ENCODE measurements at places on chromosomes 7 and 10.

- DNase-seq = no peak
These were observed 336.3 kb downstream of the PPP1R3A start for GRCh38 chr7:113582471-113582870.

DNA sequence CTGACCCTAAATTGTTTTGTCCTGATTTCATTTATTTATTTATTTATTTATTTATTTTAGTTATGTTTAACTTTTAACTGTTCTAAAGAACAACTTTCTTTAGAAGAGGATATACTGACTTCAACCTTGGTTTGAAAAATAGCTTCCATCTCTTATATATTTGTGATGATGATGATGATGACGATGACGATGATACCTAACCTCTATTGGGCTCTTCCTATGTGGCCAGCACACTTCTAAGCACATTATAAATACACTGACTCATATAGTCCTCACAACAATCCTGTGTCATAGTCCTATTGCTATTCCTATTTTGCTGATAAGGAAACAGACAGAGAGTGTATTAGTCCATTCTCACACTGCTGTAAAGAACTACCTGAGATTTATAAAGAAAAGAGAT, 162.9 kb upstream of the KIAA1217 start:
- DNase-seq = no peak

DNA sequence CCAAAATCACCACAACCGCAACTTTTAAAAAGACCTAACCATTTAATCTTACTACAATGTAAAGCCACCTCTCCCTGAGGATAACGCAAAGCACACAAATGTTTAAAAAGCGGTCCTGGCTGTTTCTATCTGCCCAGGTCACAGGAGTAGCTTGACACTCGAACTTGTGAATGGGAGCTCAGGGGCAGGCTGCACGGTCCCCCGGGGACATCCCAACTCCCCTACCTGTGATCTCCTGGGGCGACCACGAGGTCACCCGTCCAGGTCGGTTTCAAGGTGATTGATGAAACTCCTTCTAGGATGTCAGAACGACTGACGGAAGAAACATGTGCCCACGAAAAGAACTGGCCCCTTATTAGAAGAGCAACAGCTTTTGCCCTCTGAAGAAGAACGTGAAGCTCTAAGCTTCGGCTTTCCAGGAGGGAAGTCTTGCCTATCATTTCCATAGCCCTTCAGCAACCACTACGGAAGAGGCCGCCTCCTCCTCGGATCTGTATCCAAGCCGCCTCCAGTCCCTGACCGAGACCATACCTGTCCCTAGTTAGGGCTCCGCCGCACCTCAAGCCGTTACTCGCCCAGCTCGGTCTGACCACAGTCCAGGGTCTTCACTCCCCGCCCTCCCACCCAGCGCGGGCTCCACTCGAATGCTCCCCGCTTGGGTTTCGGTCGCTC, 459 bp downstream of the CYCS start:
- DNase-seq = no peak

DNA sequence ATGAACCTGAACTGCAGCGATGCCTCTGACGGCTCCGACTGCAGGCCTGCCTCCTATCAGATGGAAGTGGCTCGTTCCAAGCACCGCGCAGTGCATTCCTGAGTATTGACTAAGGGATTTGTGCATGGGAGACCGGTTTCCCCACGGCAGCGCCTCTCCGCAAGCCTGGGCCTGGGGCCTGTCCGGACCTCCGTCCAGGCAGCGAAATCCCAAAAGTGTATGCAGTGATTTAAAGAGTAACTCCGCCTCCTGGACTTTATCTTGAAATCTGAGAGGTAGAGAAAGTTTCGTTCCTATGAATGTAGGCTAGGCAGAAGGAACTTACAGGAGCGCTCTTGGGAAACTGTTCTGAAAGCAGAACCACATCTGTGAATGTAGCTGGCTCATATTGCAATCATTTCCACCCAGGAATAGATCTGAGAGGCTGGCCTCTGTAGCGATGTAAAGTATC, 106.2 kb upstream of the CELF2 start:
- no peak for DNase-seq

DNA sequence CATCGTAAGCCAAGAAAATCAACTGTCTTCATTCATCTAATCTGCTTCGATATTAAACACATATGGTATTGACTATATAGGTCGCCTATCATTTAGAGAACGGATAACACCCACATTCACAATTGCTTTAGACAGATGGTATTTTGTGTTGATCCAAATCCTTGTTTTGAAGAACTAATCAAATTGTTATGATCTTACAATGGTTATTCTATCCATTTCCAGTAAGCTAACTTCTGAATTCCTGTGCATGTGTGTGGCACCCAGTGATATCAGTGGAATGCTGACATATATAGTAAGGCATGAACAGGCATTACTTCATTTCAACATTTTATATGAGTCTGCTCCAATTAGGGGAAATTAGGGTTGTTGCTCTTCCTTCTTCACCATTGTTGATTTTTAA, 98.8 kb downstream of the SEMA3E start:
- no peak for DNase-seq

- no peak for DNase-seq
These were observed 66.7 kb downstream of the CCDC3 start for GRCh38 chr10:12934777-12935176.

- DNase-seq = no peak
These were observed 44.1 kb downstream of the DGKB start for GRCh38 chr7:14858410-14858809.

GRCh38 chr10:102007796-102008195, 48.2 kb downstream of the ARMH3 start:
- no peak for DNase-seq

GRCh38 chr10:974785-975074, 13.5 kb upstream of the GTPBP4 start:
- no peak for DNase-seq

GRCh38 chr7:98705626-98706025, 88.5 kb downstream of the NPTX2 start:
- DNase-seq = no peak

DNA sequence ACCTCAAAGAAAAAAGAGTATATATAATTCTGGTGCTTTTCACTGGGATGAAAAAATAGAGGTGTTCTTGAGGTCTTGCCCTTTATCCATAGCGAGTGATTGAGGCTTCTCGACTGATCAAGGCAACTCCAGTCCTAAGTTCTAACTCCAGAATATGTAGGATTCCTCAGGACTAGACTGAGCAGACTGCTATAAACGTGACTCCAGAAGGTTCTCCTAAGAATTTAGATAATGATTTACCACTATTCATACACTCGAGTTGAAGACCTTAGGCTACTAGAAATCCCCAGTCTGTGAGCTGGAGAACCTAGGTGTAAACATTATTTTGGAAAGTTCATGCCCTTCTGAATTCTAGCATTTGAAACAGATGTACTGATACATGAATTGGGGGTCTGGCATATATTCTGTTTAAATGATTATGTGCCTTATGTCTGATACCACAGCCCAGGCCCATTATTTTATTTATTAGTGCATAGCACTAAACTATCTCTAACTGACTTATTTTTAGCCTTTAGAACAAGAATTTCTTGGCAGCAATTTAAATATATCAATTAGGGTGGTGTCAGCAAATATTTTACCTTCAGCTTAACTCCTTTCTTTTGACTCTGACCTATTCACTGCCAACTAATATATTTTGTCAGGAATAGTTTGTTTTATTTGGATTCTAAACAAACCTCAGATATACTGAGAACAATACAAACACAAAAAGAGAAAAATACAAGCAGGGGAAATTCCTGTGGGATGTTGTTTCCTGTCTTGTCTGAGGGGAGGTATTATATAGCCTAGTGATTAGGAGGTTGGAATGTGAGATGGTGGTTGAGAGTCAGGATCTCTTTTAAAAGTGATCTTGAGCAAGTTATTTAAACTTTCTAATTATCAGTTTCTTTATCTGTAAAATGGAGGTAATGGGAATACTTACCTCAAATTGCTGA, 75.8 kb downstream of the PODXL start:
- DNase-seq = no peak

DNA sequence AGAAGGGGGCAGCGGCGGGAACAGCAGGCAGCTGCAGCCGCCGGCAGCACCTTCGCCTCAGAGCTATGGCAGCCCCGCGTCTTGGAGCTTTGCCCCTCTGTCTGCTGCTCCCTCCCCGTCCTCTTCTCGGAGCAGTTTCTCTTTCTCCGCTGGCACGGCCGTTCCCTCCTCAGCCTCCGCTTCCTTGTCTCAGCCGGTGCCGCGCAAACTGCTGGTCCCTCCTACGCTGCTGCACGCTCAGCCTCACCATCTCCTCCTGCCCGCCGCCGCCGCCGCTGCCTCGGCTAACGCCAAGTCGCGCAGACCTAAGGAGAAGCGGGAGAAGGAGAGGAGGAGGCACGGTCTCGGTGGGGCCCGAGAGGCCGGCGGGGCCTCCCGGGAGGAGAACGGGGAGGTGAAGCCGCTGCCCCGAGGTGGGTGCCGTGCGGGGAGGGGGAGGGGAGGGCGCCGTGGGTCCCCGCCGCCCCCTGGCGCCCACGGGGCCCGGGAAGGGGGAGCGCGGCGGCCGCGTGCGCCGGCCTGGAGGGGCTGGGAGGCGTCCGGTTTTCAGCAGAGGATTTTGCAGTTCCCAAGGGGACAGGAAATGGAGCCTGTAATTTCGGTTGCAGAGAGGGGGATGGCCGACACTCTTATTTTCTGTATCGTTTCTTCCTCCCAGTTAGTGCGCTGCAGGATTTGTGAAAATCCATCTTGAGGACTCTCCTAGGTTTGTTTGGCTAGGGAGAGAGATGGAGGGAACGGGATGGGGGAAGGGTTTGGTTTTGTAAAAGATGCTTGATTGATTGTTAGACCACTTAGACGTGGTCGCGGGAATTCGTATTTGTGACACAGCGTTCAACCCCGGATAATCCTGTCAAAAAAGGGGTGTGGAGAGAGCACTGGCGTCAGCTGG, 630 bp downstream of the RSBN1L start:
- peak; percentile 37 for DNase-seq

DNA sequence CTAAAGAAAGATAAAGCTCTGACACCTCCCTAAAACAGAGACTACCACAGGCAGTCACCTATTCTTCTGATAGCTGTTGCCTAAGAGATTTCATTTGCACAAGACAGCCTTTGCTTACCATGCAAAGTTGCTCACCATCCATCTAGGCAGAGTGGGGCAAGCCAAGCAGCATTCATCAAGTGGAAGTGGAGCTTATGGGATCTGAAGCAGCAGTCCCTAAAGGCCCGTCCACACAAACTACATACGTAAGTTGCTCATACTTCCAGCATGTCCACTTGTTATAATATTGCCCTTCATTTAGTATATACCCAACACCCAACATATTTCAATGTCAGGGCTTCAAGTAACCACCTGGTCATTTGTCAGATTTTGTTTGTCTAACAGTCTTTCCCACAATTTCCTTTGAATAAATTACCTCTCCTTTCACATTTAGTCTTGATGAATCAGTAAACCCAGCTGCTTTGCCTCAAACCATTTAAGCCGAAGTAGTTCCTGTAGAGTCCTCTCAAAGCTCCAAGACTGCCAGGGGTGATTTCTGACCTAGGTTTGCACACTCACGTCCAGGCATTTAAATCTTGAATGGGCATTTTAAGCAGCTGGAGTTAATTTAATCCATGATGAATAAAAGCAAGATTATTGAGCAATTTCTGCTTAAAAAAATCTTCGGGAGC, 67.9 kb downstream of the ATAD1 start:
- DNase-seq = no peak

- DNase-seq = no peak
These were observed 25.6 kb downstream of the CTNNA3 start for GRCh38 chr10:67670401-67670800.

GRCh38 chr10:132959559-132959961, 17.2 kb upstream of the CFAP46 start:
- no peak for DNase-seq

DNA sequence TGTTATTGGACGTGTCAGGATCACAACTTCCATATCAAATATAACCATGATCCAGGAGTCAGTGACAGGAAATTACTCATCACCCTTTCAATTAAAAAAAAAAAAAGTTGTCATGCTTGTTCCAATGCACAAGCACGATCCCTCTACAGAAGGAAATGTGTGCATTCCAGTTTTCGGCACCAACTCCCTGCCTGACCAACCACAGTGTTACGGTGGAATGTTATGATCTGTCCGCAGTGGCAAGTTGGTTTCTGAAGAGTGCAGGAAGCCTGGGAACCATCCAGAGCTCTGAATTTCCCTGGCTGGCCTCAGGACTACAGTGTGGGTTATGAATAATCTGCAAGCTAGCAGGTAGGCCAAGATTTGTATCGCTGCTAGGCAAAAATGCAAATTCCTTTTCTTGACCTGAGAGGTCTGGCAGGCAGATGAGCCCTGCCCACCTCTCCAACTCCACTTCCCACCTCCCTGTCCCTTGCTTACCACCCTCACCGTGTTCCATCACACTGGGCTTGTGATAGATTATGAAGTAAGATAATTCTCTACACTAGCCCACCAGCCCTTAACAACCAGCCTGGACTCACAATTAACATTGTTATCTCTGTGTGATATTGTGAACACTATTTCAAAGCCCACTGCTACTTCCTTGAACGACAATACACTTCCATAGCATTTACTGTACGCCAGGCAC, 20.4 kb downstream of the FRMPD2 start:
- peak; percentile 2 for DNase-seq

DNA sequence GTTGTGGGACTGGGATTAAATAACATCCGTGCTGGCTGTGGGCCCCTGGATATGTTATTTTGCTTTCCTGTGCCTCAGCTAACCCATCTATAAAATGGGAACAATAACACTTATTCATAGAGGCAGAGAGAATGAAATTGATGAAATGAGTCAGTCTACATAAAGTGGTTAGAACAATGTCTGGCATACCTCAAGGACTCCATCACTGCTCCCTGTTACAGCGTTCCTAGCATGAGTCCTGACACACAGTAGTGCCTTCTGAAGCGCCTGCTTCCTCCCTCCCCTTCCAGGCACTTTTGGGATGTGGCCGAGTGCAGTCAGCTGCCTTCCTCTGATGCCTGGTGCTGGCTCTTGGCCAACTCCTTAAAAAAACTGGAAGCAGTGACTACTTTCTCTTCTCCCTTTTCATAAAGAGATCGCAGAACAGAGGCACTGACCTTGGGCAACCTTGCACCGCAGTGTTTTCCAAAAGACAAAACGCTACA, 108.4 kb upstream of the ZMIZ1 start:
- no peak for DNase-seq
